Esophagus squamous epithelium (tissue), 5 donors: ENCODE measurements at places on chromosomes 6 and 20.

- no peak for DNase-seq
Observed at GRCh38 chr6:38319256-38320212, 320.2 kb downstream of the BTBD9 start.

DNA sequence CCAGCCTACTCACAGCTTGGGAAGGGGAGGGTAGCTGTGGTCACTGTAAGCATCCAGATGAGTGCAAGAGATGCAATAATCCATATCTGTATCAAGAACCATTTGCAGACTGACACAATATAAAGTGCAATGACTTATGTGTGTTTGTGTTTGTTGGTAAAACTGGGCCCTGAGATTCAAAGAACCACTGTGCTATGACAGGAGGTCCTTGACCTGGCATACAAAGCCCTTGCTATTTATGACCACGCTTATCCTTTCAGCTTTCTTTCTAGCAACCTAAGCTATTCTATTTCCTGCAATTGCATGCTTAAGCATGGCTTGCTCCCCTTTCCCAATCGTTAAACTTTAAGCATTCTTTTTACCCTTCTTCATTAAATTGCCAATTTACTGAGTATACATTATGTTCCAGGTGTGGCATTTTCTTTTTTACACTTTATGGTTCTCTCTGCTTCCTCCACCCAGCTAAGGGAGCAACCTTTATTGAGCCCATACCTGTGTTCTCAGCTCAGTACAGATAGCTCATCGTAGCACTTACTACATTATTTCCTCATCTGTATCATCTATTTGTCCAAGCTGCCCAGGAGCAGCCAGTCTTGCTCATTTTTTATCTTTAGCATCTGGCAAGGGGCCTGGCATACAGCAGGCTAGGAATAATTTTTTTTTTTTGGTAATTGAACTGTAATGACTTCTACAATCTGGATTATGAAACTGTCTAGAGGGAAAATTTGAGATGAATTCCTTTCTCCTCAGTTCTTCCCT, 3.5 kb downstream of the MCUR1 start:
- DNase-seq, result no peak

- no peak for DNase-seq
Observed at GRCh38 chr20:25314497-25315417, 66.9 kb downstream of the PYGB start.

GRCh38 chr20:19775353-19776253, 17.5 kb downstream of the RIN2 start:
- DNase-seq, result no peak

GRCh38 chr20:63102721-63103375, 96.1 kb upstream of the BHLHE23 start:
- DNase-seq, result no peak

DNA sequence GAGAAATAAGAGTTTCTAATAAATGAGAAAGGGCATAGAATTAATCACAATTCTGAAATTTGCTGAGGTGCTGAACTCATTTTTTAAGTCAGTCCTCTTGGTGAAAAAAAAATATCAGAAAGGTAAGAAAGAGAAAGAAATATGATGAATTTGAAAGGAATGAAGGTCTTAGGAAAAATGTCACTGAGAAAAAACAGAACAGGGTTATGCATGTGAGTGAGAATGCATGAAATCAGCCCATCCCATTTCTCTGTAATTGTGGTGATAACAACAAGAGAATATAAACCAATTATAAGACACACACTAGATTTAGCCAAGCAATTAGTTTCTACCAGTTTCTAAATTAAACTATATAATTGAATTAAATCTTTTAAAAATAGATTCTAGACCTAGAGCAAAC, 138.9 kb downstream of the TBX18 start:
- no peak for DNase-seq

DNA sequence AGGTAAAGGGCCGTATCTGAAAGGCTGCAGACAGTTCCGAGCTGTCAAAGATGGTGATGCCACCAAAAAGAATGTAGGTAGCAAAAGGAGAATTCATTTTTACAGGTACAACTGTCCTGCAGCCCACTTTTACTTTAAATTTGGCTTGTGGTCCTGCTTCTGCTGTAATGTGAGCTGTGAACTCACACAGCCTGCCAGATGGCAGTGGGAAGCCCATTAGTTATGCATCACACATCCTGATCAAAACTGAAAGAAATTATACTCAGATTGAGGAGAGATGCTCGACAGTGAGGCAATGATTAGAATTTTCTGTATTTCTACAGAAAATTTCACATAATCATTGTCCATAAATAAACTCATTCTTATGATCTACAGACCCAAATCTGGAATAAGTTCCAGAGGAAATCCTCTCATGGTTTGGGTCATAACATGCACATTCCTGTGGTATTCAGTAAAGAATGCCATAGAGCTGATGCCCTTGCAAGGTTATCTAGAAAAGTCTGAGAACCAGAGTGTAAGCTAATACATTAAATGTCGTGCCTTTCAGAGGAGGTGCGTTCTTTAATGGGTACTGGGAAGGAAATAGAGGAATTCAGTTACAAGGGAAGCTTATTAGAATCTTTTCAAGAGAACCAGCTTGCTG, 23.9 kb upstream of the E2F3 start:
- no peak for DNase-seq

- no peak for DNase-seq
Observed at GRCh38 chr6:15363164-15363522, 117.3 kb downstream of the JARID2 start.

DNA sequence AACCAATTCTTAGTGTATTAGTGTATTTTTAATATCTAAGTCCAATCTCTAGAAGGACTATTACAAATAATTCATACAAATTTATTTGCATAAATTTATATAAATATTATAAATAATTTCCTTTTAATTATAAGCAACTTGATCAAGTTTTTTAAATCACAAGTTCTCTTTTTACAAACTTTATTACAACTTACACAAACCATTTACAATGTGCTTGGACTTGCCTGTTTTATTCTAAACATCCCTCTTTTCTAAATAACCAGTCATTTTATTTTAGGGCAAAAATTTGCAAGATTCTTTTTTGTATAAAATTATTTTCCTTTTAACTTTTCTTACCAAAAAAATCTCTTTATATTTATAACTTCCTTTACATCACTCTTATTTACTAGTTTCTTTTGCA, 83.5 kb upstream of the SYNCRIP start:
- no peak for DNase-seq

DNA sequence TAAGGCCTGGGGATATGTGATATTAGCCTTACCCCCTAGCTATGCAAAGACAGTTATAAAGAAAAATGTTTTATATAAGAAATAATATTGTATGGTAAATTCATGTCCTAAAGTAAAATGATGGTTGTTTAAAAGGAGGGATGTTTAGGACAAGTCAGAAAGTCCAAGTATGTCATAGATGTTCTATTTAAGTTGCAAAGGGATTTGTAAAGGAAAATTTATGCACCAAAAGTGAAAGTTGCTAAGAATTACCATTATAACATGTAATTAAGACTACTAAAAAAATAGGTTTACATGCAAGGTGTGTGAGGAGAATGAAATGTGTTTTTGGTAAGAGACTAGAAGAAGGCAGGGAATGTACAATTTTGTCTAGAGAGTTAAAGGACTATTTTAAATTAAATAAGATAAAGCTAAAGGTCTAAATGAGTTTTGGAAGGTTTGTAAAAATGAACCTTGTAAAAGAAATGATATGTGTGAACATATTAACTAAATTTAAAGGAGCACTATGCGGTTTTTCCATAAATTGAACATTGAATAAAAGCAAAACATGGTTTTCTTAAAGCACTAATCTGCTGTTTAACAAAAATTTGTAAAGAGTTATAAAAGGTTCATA, 22.7 kb upstream of the GOPC start:
- no peak for DNase-seq

GRCh38 chr6:129643968-129644367, 66.0 kb downstream of the ARHGAP18 start:
- DNase-seq, result no peak

DNA sequence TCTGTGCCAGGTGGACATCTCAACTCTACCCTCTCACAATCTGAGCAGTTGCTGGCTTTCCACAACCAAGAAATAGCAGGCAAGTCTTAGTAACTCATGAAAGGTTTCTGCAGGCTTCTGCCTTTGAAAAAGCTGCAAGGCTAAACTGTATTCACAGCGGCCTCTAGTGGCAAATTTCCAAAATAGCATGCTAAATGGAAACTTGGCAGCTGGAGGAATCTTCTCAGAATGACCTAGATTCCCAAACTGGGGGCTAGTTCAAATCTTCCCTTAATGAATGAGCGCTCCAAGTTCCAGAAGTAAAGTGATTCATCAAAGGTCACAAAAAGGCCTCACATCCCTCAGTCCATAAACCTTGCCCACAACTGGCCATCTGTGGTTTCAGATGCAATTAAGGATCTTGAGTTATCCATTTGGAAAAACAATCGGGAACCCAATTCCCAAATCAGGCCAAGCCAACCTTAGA, 11.9 kb upstream of the CPNE5 start:
- DNase-seq, result no peak

- no peak for DNase-seq
Observed at GRCh38 chr6:33689879-33690278, 21.6 kb downstream of the UQCC2 start.

DNA sequence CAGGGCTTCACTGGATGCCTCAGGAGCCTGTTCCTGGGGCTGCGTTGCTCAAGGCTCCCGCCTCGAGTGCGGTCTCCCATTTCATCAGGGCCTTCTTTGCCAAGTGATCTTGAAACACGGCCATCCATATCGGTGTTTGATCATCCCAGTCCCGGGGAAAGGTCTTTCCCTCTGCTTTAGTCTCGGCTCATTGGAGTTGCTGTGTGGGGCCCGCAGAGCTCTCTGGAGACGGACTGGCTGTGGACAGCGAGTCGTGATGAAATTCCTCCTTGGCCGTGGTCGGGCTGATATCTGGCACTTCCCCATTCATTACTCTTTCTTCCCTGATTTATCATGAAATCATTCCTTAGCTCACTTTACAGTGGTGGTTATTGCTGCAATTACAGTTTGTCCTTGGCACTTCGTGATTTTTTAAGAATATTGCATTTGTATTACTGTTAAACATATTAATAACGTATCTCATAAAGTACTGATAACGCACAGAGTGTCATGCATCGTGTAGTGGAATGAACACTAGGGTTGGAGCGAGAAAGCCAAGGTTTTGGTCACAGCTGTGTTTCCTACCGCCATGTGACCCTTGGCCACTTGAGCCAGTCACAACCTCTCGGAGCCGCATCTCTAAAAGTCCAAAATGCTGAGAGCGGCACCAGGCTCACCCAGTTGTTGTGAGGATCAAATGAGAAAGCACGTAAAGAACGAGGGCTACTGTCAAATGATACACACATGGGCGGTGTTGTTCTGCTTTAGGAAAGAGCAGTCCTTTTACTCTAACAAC, 71.8 kb downstream of the MTHFD1L start:
- no peak for DNase-seq

- DNase-seq, result no peak
Observed at GRCh38 chr20:33648396-33649004, 13.6 kb upstream of the C20orf144 start.

DNA sequence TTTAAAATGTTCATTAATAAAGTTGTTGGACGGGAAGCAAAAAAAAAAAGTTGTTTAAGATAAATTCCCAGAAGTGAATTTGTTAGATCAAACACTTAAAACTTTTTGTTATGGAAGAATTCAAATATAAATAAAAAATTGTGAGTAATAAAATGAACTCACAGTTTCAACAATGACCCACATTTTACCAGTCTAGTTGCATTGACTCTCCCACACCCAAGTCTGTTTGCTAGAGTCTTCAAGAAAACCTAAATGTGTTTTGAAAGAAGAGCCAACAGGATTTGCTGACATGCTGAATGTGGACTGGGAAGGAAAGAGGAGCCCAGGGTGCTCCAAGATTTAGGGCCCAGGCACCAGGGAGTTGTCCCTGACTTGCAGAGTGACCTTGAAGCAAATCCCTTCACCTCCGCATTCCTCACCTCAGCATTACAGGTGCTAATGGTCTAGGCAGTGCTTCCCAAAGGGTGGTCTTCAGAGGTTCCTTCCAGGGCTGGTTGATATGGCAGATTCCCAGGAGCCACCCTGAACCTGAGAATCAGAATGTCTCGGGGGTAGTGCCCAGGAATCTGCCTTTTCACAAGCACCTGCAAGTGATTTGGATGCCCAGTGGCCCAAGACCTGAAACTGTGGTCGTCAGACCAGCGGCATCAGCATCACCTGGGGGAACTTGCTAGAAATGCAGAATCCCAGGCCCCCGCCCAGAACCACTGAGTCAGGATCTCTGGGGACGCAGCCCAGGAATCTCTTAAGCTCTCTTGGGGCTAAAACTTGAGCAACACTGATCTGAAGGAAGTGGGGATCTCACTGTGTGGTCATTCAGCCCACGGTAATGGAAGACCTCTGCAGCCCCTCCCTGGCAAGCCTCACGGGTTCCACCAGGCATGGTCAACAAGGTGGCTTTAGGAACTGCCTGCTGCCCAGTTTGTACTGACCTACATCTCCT, 31.1 kb downstream of the POFUT1 start:
- DNase-seq, result no peak

DNA sequence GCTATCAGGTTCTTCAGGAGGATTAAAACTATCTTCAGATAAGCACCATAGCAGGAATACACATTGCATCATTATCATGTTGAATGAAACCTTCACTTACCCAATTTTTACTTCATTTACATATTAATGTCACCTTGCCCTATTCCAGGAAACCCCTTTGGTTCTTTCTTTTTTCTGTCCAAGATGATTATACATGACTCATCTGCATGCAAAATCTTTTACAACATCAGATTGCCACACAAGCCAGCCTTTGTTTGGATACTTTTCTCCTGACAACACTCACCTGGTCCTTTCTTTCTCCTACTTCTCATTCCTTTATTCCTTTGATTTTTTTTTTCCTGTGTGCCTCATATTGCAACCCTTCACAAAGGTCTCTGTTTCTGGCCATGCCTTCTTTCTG, 200.5 kb upstream of the POU3F2 start:
- no peak for DNase-seq

- DNase-seq, result no peak
Observed at GRCh38 chr6:56685102-56685733, 42.5 kb upstream of the DST start.

GRCh38 chr6:81894788-81895271, 142.3 kb upstream of the TENT5A start:
- DNase-seq, result no peak

DNA sequence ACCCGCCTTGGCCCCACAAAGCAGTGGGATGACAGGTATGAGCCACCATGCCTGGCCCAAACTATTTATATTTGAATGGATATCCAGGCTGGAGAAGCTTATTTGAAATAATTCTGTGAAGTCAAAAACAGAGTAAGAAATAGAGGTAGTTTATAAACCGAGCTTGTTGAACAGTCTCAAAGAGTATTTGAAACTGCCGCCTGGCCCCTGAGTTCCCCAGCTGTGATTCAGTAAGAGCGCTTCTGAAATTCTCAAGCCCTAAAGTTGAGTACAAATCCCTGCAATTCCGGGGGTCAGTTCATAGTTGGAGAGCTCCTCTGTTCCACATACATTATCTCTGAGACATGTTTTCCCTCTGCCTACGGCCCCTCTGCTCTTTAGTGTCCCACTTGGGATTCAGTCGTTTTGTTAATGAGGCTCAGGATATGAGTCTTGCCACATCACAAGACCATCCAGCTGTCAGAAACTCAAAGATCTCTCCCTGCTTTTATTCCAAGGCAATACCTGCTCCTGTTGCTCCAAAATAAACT, 127.8 kb downstream of the SOD2 start:
- no peak for DNase-seq

- DNase-seq, result no peak
Observed at GRCh38 chr6:90288404-90288803, 8.2 kb downstream of the BACH2 start.

GRCh38 chr6:148347441-148348054, 4.9 kb downstream of the SASH1 start:
- no peak for DNase-seq

- no peak for DNase-seq
Observed at GRCh38 chr6:54053881-54054391, 57.3 kb upstream of the MLIP start.

- DNase-seq, result no peak
Observed at GRCh38 chr6:158222066-158222465, 53.9 kb downstream of the GTF2H5 start.
